ENCODE measurements at places on chromosomes 1 and 21. TPM values are rescaled to one million over a fixed set of nuclear protein-coding genes. Genes with fewer than 3 reads are reported as not detected.

Gene PAX7
- total RNA-seq: not detected

Gene POU3F1
- not detected for total RNA-seq

Gene NPHS2
- total RNA-seq: not detected

Gene RNU1-3
- 2,332 TPM for total RNA-seq

Gene SPATA46
- total RNA-seq: not detected

Gene SPRR2F
- total RNA-seq: not detected

Gene FBLIM1
- total RNA-seq: 61.5 TPM

Gene ANKRD35
- 0.40 TPM for total RNA-seq

Gene SPRR2G
- not detected for total RNA-seq

Gene FCRL5
- 1.4 TPM for total RNA-seq

GRCh38 chr1:231605149-231606100 is 21.2 kb upstream of the DISC1 start:
- H3K27me3 ChIP-seq: no peaks in the 10 kb centered on the region
- no peak overlapping the region for H3K27ac ChIP-seq
- DNase-seq: no peak

DNA sequence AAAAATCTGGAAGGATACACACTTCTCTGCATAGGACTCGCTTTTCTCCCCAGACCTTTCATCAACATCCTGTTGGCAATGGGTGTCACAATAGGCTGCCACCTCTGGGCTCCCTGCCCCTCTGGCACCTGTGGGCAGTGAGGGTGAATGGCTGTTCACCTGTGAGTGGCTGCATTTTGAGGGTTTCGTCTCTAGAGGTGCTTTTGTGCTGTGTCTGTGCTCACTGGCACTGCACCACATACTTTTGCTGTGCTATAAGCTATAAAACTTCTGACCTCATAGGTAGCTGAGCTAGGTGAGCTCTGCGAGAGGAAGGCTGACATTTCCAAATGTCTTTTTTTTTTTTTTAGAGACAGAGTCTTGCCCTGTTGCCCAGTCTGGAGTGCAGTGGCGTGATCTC is 35.9 kb downstream of the SLC30A1 start:
- no peaks in the 10 kb centered on the region for H3K36me3 ChIP-seq
- H3K27me3 ChIP-seq: no peaks in the 10 kb centered on the region
- H3K27ac ChIP-seq: no peak overlapping the region

- no peaks in the 10 kb centered on the region for H3K36me3 ChIP-seq
- no peak for DNase-seq
- no peak overlapping the region for H3K4me3 ChIP-seq
- no peaks in the 10 kb centered on the region for H3K4me1 ChIP-seq
These were observed 577.8 kb downstream of the BRINP3 start for GRCh38 chr1:189899686-189900425.

DNA sequence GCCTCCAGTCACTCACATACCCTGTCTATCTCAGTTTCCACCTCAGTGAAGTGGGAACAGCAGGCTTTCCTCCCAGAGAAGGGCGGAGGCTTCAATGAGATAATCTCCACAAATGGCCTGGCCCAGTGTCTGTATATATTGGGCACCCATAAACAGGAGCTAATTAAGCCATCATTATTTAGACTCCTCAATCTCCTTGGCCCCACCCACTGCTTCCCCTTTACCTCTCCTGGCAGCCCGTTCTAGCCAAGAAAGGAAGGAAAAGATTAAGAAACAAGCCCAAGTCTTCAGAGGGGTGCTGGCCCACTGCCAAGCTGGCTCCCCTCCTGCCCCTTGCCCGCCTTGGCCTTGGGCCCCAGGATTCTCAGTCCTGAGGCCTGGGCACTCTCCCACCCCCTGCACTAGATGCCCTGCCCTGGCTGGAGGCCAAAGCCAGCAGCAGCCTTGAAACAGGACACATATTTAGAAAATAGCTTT is 15.9 kb upstream of the EPB41 start:
- no peaks in the 10 kb centered on the region for H3K27me3 ChIP-seq
- no peak overlapping the region for H3K4me3 ChIP-seq
- H3K4me1 ChIP-seq: no peaks in the 10 kb centered on the region
- H3K27ac ChIP-seq: no peak overlapping the region
- DNase-seq: peak; percentile 78

DNA sequence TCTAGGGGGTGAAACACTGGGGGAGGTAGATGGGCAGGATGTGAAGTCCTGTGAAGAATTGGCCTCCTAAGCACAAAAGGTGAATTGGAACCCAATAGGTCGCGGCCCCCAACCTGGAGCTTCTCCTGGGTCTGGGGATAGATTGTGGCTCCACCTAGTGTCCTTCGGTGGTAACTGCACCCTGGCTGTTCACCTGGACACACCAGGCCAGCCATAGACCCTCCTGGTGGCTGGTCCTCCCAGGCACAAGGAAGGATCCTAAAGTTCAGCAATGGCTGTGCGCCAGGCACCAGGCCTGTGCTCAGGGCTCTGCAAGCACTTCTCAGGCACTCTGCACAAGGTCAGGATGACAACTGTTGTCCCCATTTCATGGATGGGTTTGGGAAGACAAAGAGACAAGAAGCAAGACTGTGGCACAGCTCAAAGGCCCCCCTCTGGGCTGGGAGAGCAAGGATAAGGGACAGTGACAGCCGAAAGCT is 13.5 kb downstream of the ESPN start:
- peak; percentile 46 for DNase-seq
- H3K27ac ChIP-seq: no peak overlapping the region
- no peaks in the 10 kb centered on the region for H3K27me3 ChIP-seq
- no peaks in the 10 kb centered on the region for H3K4me1 ChIP-seq

DNA sequence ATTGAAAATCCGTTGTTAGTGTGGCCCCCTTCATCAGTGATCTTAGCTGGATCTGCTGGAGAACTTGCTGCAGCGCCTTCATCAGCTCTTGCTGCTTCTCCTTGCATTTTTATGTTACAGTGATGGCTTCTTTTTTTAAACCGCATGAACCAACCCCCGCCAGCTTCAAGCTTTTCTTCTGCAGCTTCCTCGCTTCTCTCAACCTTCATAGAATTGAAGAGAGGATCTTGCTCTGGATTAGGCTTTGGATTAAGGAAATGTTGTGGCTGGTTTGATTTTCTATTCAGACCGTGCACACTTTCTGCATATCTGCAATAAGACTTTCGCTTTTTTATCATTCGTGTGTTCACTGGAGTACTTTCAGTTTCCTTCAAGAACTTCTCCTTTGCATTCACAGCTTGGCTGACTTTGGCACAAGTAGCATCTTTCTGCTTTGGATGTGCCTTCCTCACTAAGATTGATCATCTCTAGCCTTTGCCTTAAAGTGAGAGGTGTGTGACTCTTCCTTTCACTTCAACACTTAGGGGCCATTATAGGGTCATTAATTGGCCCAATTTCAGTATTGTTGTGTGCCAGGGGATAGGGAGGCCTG is 13.1 kb downstream of the RNF187 start:
- no peak overlapping the region for H3K4me3 ChIP-seq
- H3K27ac ChIP-seq: no peak overlapping the region
- no peaks in the 10 kb centered on the region for H3K4me1 ChIP-seq
- no peaks in the 10 kb centered on the region for H3K36me3 ChIP-seq
- H3K27me3 ChIP-seq: no peaks in the 10 kb centered on the region
- no peak for DNase-seq

DNA sequence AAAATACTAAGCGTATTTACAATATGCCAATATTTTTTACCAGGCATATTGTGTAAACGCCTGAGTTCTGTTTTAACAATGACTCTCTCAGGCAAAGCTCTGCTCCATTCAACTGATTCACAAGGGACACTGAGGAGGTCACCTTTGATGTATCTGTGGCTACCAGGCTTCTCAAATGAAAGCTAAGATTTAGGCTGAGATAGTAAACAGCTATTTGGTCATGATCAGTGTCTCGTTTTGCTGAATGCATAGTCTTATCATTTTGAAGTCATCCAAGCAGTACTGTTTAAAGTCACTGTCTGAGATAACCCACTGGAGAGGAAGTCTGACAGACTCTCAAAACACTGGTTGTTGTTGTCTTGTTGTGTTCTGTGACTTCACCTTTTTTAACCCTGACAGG is 13.7 kb upstream of the PLPPR5 start:
- no peaks in the 10 kb centered on the region for H3K36me3 ChIP-seq
- no peaks in the 10 kb centered on the region for H3K4me1 ChIP-seq
- no peak overlapping the region for H3K27ac ChIP-seq
- H3K27me3 ChIP-seq: no peaks in the 10 kb centered on the region
- DNase-seq: no peak

DNA sequence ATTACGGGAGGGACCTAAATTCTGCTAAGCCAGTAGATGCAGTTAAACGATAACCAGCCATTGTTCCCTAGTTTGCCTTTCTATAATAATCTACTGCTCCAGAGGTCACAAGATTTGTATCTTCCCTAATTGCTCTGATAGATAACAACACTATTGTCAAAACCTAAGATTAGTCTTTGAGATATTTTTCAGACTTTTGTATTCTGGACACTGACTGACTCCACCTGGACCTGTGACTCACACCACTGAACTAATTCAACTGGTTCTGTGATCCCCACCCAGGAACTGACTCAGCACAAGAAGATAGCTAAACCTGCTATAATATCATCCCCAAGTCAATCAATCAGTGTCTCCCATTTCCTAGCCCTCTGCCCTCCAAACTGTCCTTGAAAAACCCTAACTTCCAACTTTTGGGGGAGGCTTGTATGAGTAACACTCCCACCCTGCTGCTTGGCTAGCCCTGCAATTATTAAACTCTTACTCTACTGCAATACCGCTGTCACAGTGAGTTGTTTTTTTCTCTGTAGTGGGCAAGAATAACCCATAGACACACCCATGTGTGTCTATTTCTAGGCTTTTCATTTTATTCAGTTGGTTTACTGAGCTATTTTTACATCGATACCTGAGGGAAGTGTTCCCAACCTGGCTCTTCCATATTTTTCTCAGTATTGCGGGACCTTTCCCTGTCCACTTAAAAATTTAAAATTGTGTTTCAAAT is 11.2 kb downstream of the KIFAP3 start:
- no peak overlapping the region for H3K27ac ChIP-seq
- H3K27me3 ChIP-seq: no peaks in the 10 kb centered on the region
- no peaks in the 10 kb centered on the region for H3K36me3 ChIP-seq
- DNase-seq: no peak

DNA sequence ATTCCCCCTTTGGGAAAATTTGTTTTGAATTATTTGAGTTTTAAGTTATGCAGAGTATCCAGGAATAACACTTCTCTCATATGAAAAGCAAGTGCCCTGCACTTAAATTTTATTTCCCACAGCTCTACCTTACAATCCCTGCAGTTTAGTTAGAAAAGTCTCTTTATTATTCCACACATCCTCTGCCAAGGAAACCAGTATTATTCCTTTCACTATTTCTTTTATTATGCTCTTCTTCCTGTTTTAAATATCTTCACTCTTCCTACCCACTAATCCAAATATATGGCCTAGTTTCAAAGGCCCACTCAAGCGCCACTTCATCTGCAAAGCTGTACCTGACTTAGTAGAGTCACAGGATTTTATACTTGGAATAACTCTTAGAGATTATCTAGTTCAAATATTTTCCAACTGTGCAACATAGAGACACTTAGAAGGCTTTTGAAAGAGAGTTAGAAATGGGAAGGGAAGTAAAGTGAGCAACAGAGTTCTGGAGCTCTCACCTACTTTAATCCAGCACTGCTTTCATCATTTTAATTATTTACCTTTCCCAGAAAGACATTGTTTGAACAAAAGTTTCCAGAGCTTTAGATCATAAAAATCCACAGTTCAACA is 97.2 kb upstream of the LYPLAL1 start:
- peaks cover 4% of the 10 kb centered on the region for H3K4me1 ChIP-seq
- no peak overlapping the region for H3K27ac ChIP-seq
- no peaks in the 10 kb centered on the region for H3K27me3 ChIP-seq
- H3K36me3 ChIP-seq: no peaks in the 10 kb centered on the region

GRCh38 chr1:211648980-211649934 is 26.2 kb downstream of the NEK2 start:
- H3K36me3 ChIP-seq: no peaks in the 10 kb centered on the region
- H3K27me3 ChIP-seq: no peaks in the 10 kb centered on the region
- H3K4me3 ChIP-seq: no peak overlapping the region
- peaks cover 4% of the 10 kb centered on the region for H3K4me1 ChIP-seq
- DNase-seq: peak; percentile 64

DNA sequence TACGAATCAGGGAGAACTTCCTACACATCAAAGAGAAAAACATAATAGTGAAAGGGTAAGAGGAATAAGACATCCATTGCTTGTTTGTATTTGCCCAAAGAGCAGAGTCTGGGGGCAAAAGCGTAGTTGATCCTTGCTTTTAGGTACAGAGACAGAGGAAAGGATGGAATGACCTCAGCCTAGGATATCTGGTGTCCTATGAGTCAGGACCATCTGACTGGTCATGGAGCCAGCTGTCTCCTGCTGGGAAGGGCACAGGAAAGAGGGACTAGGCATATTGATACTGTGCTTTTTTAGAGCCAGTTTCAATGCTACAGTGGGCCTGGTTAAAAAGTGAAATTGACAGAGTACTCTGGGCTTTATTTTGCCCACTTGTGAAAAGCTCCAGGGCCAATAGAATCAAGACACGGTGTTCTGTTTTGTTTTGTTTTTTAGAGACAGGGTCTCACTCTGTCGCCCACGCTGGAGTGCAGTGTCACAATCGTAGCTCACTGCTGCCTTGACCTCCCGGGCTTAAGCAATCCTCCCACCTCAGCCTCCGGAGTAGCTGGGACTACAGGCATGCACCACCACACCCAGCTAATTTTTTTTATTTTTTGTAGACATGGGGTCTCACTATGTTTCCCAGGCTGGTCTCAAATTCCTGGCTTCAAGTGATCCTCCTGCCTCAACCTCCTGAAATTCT is 3.2 kb downstream of the PLEKHO1 start:
- no peaks in the 10 kb centered on the region for H3K27me3 ChIP-seq
- no peak overlapping the region for H3K4me3 ChIP-seq

- H3K27ac ChIP-seq: no peak overlapping the region
- DNase-seq: no peak
- peaks cover 25% of the 10 kb centered on the region for H3K4me1 ChIP-seq
- no peaks in the 10 kb centered on the region for H3K27me3 ChIP-seq
- no peak overlapping the region for H3K4me3 ChIP-seq
These were observed 18.4 kb upstream of the EDN2 start for GRCh38 chr1:41502912-41503311.

DNA sequence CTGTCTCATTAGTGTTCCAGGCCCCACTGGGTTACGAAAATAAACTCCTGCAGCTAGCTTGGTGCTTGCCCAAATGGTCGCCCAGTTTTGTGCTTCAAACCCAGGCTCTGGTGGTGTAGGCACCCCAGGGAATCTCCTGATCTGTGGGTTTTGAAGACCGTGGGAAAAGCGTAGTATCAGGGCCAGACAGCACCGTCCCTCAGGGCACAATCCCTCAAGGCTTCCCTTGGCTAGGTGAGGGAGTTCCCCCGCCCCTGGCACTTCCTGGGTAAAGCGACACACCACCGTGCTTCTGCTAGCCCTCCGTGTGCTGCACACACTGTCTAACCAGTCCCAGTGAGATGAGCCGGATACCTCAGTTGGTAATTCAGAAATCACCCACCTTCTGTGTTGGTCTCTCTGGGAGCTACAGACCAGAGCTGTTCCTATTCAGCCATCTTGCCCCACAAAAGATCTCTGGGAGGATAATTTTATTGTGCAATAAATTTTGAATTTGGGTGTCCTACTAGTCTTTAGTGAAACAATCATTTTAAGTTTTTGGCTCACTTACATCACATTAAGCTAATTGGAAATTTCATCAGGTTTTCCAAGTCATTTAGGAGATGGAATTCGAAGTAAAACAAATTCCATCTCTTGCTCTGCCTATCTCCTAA is 9.4 kb upstream of the SLC25A24 start:
- H3K27ac ChIP-seq: no peak overlapping the region
- H3K36me3 ChIP-seq: no peaks in the 10 kb centered on the region
- DNase-seq: no peak
- H3K4me3 ChIP-seq: no peak overlapping the region

- no peak for DNase-seq
- no peaks in the 10 kb centered on the region for H3K4me1 ChIP-seq
- no peaks in the 10 kb centered on the region for H3K27me3 ChIP-seq
- H3K4me3 ChIP-seq: no peak overlapping the region
- no peak overlapping the region for H3K27ac ChIP-seq
These were observed 43.4 kb downstream of the RPS6KC1 start for GRCh38 chr1:213094446-213094845.
